ENCODE measurements at places on chromosomes 3 and 15.

DNA sequence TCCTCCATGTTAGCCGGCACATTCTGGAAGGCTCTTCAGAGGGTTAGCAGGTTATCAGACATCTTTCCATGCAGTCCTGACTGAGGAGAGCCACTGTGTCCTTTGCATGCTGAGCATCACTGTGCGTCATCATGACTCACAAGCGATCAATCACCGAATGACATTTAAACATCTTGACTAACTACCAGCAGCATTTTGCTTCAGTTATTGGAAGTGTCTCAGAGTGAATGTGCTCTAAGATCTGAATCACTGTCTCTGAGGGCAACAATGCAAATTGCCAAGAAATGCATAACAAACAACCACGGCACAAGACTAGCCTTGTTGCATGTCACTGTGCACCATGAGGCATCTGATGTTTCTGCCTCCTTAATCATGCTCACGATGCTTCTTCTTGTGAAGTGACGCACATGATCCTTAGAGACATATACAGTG lies 18.3 kb upstream of the ATP8B4 start:
- DNase-seq = peak; percentile 99

GRCh38 chr3:29763115-29763514 lies 482.2 kb downstream of the RBMS3 start:
- DNase-seq = no peak

DNA sequence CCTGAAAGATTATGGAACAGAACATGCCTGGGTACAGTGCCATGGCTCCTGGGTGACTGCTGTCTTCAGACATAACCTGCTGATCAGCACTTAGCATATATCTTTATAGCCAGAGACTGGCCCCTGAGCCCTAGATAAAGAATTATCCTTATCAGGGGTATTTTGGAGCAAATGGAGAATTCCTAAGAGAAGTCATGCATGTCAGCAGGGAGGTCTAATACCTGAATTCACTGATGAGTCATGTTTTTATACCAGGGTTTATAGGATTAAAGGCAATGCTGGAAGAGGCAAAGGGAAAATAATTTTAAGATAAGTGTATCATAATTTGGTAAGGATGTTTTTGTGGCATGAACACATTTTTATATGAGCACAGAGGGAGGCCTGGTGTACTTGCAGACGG lies 159.8 kb downstream of the ADAMTSL3 start:
- no peak for DNase-seq

DNA sequence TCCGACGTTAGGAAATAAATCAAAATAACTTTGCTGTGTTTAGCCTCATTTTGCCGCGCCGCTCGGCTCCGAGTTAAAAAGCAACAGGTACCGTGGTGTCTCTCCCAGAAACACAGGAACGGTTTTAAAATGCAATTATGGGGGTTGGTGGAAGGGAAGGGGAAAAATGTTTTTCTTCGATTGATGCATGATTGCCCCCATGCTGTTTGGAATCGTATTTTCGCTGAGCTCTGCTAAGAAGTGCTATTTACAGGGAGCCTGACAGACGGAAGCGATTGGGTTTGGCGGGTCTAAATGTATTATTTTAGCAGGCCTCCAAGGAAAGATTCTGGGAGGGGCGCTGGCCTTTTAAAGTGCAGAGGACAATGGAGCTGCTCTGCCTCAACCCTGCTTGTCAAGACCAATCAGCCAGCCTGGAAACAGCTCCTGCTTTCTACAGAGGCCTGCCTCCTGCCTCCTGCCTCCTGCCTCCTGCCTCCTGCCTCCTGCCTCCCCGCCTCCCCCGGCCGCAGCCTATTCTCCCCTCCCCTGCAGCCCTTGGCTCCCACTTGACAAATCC lies 156.7 kb upstream of the TLE3 start:
- DNase-seq = no peak

GRCh38 chr15:80272987-80273386 lies 21.0 kb upstream of the CTXND1 start:
- DNase-seq = no peak

DNA sequence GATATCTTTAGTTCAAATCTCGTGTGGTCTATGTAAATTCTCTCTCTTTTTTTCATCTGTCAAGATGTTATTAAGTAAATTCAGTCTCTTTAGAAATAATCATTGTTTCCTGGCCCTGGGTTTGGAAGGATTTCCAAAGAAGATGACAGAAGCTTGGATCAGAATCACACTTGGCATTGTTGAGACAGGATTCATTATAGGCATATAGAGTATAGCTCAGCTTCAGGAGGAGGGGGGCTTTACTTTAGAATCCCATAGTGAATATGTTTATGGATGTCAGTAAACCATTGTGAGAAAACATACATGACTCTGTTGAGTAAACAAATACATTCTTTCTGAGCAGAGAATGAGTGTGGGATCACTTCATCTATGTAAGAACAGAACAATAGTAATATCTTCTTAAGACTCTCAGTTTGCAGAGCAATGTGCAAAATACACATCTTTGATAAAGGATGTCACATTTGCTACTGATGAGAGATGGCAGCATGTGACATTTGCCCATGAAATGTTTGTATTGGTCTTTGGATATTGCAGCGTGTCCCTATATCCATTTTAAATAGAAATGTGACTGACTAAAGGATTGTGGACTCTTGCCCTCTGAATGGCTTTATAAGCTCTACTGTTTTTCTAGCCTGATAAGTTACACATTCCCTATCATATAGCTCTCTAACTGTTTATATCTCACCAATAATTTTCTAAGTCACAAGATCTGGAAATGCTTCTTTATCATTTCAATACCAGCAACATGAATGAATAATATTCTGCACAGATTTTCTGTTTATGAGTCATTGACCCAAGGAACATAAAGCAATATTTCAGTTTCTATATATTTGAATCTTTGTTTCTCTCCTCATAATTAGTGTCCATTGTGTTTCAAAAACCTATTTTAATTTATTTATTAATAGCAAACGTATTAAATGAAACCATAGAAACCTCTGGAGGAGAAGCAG lies 95.6 kb upstream of the THRB start:
- DNase-seq = no peak

- DNase-seq = peak; percentile 67
These were observed 3.4 kb downstream of the PARP9 start for GRCh38 chr3:122560680-122561079.
